ENCODE measurements at places on chromosomes 4 and X. TPM values are rescaled to one million over a fixed set of nuclear protein-coding genes. Genes with fewer than 3 reads are reported as not detected.

Gene TMEM192
- total RNA-seq, result 9.6 TPM

Gene RGS12
- total RNA-seq, result 15.1 TPM

Gene TRIML2
- not detected for total RNA-seq

Gene GUCY1B1
- 7.0 TPM for total RNA-seq

Gene SOD3
- 65.3 TPM for total RNA-seq

Gene CFP
- 0.18 TPM for total RNA-seq

Gene MAGEA2
- total RNA-seq, result not detected

Gene ARL13A
- total RNA-seq, result not detected

Gene RIBC1
- 1.6 TPM for total RNA-seq

Gene RAP1GDS1
- total RNA-seq, result 62.2 TPM

Gene RS1
- not detected for total RNA-seq

Gene GABRB1
- total RNA-seq, result 1.4 TPM

Gene TXK
- 0.25 TPM for total RNA-seq

Gene SAGE1
- total RNA-seq, result not detected

Gene SLC25A43
- 22.9 TPM for total RNA-seq

Gene GPC3
- total RNA-seq, result 16.4 TPM

Data from fibroblast of the aortic adventitia (primary cell).